ENCODE measurements at places on chromosomes 1 and 21.

DNA sequence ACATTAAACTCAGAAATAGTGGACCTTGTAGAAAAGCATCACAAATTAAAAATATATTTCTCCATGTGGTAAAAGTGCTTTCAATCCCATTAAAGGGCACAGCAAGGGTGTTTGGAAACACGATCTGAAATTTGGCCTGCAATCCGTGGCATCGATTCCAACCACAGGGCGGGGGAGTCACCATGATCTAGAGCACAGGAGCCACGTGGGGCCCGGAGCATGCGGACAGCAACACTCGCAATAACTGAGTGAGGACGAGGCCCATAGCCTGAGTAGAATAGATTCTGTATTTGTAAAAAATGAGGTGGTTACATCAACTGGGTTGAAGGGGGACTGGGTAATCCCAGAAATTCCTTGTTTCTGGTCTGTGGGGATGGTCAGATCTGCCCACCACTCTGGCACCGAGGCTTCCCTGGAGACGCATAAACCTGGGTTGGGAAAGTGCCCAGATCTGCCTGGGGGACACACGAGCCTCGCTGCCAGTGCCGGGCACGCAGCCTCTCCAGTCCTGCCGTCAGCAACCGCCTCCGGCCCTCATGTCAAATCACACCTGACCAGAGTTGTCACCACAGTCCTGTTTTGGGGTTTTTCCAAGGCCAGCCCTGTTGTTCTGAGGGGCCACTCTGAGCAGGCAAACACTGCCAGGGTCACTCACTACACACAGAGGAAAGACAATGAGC, 104.3 kb downstream of the PGBD5 start:
- DNase-seq, result no peak

GRCh38 chr21:37188825-37189224, 78.3 kb downstream of the VPS26C start:
- no peak for DNase-seq

DNA sequence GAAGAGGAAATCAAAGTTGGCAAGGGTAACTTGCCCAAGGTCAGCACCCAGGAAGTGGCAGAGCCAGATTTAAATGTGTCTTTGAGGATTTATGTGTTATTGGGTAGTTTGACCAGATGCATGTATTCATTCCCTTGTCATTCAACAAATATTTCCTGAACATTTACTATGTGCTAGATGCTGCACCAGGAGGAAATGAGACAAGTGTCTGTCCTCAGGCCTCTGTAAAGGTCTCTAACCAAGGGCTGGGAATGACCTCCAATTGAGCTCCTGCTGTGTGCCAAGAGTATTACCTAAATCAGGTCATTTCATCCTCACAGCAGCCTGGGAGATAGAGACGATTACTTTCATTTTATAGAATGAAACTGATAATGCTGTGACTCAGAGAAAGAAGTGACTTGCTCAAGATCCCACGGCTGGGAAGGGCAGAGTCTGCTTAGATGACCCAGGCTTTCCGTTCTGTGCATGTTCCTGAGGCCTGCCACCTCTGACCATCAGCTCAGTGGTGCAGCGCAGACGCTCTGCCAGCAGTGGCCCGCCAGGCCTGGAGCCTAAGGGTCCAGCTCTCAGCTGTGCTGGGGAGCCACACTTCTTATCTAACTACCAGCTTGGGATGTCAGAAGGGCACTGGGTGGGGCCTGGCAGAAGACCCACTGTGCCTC, 3.5 kb upstream of the TTC22 start:
- DNase-seq, result peak; percentile 21

- no peak for DNase-seq
These were observed 199.4 kb upstream of the CACYBP start for GRCh38 chr1:174800216-174800851.

GRCh38 chr1:1915911-1916840, 1.1 kb downstream of the CALML6 start:
- DNase-seq, result no peak

DNA sequence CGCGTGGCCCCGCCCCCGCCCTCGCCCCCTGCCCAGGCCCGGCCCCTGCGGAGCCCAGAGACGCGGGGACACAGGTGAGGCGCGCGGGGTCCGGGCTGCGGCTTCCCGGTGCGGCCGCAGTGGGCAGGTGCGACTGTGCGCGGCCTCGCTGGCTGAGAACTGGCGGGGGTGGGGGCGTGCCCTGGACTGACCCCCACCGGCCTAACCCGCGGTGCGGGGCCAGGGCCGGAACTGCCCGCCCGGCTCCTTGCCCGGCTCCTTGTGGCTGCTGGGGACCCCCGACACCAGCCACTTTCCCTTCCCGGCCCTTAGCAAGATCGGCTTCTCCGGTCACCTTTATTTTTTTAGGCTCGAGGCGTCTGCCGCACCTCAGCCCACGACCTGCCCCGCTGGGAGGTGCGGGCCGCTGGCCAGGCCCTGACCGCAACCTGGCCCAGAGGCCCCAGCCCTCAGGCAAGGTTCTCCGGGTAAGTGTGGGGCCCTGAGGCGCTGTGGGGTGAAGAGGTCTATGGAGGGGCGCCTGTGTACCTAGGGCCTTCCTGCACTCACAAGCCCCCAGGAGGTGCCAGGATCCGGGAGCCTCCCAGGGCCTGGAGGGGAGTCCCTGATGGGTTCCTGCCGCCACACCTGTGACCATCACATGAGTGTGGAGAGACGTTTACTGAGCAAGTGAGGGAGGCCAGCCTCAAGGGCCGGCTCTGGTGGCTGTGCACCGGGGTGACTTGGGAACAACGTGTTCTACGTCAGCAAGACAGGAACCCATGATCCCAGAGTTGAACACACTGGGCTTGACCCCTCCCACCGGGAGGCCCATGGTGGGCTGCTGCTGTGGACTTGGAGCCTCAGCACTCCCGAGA, at the start of gene SMIM1:
TSS of gene SMIM1 (plus strand) at position 35 of the 857 bp plus-strand sequence. CDS start 2,625 bp downstream, outside the sequence.
- DNase-seq, result no peak

GRCh38 chr1:9909234-9910046, 629 bp downstream of the CTNNBIP1 start:
- peak; percentile 51 for DNase-seq

- DNase-seq, result no peak
These were observed 350.8 kb downstream of the AJAP1 start for GRCh38 chr1:5005171-5005570.

GRCh38 chr1:10204003-10204642, 6.2 kb upstream of the KIF1B start:
- DNase-seq, result no peak

GRCh38 chr1:52281518-52281917, 84.5 kb downstream of the CC2D1B start:
- DNase-seq, result no peak

- no peak for DNase-seq
These were observed 31.8 kb downstream of the ABCG1 start for GRCh38 chr21:42250422-42251403.

GRCh38 chr1:3066826-3067225, 2.2 kb upstream of the PRDM16 start:
- no peak for DNase-seq

DNA sequence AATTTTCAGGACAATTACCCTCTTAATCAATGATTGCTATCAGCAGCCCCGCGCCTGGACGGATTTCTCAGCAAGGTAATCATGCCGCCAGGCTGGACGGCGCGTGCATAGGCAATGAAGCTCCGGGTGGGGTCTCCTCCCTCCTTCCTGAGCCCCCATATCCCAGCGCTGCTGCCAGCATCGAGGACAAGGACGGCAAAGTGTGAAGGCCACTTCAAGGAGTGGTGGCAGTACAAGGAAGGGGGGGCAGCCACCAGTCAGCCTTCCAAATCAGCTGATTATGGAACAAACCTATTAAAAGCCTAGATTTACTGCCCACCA, 51.1 kb downstream of the DMAP1 start:
- no peak for DNase-seq

- no peak for DNase-seq
These were observed at the start of gene SHCBP1L for GRCh38 chr1:182952677-182953444. Gene SHCBP1L, minus strand, starts transcription at chr1:182953166. Its CDS starts 33 bp downstream, at chr1:182953133.

DNA sequence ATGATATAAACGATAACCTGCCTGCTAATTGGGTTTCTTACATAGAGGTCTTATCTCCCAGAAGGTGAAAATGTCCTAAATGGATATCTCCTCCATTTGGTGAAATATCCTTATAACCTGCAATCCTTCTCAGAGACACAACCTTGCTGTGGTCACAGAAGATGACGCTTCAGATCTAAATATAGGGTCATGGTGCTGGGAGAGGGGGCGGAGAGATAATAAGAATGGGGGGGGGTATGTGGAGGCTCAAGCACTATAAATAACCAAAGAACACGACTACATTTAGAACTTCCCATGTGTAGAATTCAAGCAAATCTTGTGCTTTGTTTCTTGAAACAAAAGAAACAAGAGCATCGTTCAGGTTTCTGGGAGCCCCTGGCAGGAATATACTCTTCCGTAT, 260.6 kb upstream of the ESRRG start:
- DNase-seq, result no peak

DNA sequence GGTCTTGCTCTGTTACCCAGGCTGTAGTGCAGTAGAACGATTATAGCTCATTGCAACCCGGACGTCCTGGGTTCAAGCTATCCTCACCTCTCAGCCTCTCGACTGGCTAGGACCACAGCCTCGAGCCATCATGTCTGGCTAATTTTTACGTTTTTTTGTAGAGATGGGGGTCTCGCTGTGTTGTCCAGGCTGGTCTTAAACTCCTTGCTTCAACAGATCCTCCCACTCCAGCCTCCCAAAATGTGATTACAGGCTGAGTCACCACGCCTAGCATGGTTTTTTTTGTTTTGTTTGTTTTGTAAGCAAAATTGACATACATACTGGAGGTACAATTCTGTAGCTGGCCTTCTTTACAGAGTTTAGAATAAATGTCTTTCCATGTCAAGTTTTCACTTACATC, 994 bp upstream of the LAMTOR5 start:
- no peak for DNase-seq

- no peak for DNase-seq
These were observed 118.9 kb downstream of the PGBD5 start for GRCh38 chr1:230307213-230307612.

DNA sequence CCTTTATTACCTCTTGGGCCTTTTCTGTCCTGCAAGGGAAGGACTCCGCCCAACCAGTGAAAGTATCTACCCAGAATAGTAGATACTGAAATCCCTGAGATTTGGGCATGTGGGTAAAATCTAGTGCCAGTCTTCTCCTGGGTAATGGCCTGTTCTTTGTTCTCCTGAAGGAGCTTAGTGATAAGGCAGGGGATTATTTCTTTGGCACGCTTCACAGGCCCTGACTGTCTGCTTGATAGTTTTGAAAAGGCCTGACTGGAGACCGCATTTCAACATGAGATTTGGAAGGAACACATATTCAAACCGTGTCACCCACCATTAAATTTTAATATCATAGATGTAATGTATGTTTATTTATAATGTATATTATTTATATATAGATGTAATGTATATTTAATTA, 48.9 kb downstream of the RASAL2 start:
- no peak for DNase-seq

DNA sequence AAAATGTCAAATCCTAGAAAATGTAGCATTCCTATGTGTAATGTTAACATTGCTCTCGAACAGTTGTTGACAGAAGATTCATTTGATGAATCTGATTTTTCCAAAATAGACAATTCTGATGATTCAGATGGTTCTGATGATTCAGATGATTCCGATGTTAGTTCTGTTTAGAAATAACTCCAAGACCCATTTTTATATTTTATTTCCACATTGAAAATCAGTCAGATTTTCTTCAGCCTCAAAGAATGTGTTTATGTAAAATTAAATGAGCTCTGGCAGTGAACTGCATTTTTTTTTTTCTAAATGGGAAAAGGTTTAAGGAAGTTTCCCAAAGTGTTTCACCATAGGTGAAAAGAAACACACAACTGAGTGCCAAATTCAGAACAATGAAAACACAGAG, 136.5 kb downstream of the TSEN15 start:
- DNase-seq, result no peak

DNA sequence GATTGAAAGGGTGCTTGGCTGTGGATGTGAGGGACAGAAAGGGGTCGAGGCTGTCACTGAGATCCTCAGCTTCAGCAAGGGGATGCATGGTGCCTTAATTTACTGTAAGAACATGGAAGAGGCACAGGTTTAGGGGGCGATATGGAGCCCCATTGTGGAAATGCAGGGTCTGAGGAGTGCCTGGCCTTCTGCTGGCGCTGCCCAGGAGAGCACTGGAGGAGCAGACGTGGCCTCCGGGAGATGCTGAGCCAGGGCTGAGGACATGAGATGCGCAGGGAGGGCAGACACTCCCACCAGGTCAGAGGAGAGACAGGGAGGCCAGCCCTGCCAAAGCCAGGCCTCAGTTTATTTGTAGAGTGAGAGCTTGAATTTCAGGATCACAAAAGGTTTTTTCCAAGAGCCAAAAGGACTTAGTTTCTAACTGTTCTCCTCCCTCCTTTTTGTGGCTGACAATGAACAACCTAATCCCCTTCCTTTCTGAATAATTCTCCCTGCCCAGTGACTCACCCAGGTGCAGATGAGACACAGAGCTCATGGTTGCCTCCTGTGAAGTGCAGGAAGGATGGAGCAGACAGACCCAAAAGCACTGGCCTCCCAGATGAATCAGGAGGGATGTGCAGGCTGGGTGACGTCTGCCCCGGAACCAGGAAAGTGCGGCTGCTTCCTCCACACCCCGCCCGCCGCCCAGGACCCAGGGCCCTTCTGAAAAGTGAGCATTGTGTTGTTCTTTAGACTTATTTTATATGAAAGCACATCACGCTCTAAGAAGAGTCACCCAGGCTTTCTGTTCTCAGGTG, 73.0 kb upstream of the TMPRSS2 start:
- no peak for DNase-seq

- no peak for DNase-seq
These were observed 87.9 kb downstream of the GTF2B start for GRCh38 chr1:88803444-88803843.

DNA sequence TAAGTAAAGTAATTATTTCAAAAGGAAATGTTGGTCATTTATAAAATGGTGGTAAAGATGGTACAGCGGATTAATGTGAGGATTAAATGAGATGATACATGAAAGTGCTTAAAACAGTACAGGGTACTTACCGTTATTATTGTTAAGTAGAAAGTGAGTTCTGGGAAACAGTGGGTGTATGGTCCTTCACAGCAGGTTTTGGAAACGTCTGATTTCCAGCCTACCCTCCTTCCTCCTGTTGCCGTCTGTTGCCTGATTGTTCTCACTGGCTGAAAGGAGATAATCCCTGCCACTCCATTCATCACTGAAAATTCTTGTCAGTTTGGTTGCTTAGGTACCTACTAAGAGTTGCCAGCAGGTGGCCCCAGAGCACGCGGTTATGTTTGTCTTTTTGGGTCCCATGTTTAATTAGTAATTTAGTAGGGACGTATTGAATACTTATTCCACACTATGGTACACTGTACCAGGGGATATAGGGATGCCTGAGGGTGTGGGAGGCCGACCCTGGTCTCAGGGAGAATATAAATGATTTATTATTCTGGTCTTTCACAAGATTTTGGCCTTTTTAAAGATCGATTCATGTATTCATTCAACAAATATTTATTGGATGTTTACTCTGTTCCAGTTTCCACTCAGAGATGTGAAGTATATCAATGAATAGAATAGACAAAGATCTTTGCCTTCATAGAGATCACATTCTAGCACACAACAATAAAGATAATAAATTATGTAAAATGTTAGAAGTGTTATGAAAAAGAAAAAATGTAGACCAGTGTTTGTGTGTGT, 30.8 kb upstream of the RPTN start:
- peak; percentile 60 for DNase-seq

GRCh38 chr1:220094016-220094911, at the start of gene IARS2:
Gene IARS2, plus strand, starts transcription at chr1:220094132. Its CDS starts 85 bp downstream, at chr1:220094217.
- DNase-seq, result peak; percentile 88
